Esophagus mucosa (tissue), 1 donor: ENCODE measurements at places on chromosomes 5 and 9. TPM values are rescaled to one million over a fixed set of nuclear protein-coding genes. Genes with fewer than 3 reads are reported as not detected.
A peak's percentile ranks its signal among the peaks of the same experiment; 100 is the strongest.

DNA sequence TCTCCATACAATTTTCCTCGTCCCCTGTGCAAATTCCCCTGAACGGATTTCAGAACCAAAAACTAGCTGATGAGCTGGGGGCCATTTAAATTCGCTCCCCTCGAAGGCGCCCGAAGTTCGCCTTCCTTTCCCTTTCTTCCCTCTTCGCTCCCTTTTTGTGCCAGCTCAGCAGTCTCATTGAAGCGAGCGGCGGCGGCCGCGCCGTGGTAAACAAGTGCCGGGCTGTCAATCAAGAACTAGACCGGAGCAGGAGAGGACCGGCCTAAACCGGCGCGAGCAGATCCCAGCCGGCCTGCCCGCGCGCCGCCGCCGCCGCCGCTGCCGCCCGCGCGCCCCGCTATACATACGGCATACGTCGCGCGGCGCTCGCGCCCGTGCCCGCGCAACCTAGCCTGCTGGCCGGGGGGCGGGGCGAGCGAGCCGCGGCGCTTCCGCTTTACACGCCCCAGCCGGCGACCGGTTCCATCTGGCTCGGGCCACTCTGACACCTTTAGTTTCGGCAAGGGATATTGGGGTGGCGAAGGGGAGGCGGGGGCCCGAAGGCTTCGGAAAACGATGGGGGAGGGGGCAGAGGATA, 3.1 kb downstream of the ARRDC3 start:
- peak; percentile 87 for ATAC-seq

DNA sequence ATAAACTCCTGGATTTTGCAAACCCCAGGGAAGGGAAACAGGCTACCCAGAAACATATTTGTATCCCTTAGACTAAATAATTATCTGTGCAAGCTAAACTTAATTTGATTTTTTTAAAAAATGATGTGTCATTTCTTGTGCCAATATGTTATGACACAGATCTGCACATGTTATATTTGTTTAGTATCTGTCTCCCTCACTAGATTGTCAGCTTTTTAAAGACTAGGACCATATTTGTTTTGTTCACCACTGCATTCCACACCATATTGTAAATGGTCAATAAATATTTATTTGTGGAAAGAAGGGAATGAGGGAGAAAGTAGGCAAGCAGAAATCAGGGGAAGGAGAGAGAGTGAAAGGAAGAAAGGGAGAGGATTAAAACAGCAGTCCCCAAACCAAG, 143.3 kb upstream of the TNPO1 start:
- ATAC-seq: no peak

- ATAC-seq: no peak
Measured at GRCh38 chr9:109411798-109412352, 86.2 kb downstream of the PTPN3 start.

DNA sequence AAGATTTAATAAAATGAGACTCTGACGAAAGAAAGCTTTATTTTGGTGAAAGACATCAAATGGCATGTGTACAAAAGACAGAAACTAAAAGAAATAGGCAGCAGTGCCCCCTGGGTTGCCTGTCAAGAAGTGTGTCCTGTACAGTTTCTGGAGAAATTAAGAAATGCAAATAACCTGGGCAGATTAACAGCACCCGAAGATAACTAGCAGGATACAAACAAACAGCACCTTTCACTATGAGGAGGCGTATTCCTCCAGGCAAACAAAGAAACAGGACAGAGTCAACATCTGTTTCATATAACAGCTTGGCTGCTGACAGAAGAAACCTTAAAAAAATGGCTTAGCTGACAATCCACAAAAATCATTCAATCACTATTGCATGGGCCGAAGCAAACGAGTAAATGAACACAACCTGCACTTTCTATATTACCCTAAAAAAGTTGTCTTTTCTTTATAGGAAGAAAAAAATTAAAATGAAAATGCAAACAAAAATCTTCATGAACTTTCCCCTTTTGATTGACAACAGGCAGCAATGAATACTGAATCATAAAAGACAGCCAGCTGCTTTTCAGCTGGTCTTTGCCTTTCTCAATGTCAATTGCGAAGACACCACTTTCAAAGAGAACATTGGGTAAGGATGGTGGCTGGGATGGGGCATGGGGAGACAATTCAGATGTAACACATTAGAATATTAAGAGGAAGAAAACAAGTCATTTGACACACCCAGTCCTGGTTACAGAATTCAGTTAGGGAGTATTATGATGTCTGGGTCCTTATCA, 162.1 kb downstream of the ARL15 start:
- no peak for ATAC-seq

Gene LCN15
- not detected for total RNA-seq

Gene HNRNPK
- total RNA-seq: 349 TPM
